Effector CD4-positive, alpha-beta T cell (primary cell): ENCODE measurements at places on chromosomes 3 and 15.

- no peak for DNase-seq
These were observed 31.0 kb upstream of the KBTBD12 start for GRCh38 chr3:127884041-127884440.

- DNase-seq, result no peak
These were observed 220.0 kb upstream of the GRM7 start for GRCh38 chr3:6640907-6641306.

GRCh38 chr15:33910741-33911140 lies 57.6 kb upstream of the CHRM5 start:
- DNase-seq, result no peak

GRCh38 chr15:86608461-86609205 lies 529.0 kb downstream of the AGBL1 start:
- DNase-seq, result no peak

- DNase-seq, result no peak
These were observed 13.9 kb downstream of the MAPKAPK3 start for GRCh38 chr3:50630877-50631276.

DNA sequence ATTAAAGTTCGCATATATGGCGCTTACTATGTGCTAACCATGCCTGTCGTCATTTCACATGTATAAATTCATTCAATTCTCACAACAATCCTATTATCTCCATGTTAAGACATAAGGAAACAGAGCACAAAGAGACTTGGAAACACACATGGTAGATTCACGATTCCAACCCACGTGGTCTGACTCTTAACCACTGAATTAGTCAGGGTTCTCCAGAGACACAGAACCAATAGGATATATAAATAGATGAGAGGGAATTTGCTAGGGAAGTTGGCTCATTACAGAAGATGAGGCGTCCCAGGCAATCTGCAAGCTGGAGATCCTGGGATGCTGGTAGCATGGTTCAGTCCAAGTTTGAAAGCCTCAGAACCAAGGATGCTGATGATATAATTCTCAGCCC lies 765.3 kb downstream of the TBL1XR1 start:
- no peak for DNase-seq

GRCh38 chr3:118863731-118864322 lies 170.8 kb downstream of the IGSF11 start:
- no peak for DNase-seq

GRCh38 chr3:65291448-65292125 lies 603.8 kb upstream of the ADAMTS9 start:
- DNase-seq, result no peak

GRCh38 chr3:117480525-117480924 lies 770.9 kb downstream of the TUSC7 start:
- no peak for DNase-seq

DNA sequence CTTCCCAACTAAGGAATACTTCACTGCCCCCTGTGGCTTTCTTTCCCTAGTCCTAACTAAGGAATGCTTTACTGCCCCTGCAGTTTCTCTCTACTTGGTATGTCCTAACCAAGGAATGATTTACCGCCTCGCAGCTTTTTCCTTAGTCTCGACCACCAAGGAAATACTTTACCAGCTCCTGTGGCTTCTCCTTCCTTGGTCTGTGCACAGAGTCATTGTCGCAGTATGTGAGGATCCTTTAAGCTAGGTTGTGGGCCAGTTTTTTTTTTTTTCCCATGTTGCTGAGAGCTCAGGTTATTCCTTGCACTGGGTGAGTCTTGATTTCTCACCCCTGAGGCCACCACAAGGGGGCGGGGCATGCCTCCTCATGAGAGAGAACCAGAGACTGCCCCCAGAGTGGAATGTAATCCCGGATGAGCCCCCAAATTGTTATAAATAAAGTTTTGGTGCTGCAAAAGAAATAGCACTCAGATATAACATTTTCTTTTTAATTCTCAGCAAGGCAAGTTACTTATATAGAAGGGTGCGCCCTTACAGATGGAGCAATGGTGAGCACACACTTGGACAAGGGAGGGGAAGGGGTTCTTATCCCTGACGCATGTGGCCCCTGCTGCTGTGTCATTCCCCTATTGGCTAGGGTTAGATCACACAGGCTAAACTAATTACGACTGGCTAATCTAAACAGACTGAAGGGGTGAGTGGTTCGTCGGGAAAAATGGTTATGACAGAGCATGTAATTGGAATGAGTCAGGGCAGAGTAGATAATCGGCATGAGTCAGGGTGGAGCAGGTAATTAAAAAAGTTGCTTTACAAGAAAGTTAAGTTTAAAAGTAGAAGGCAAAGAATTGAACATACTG lies 27.0 kb downstream of the NDUFB4 start:
- DNase-seq, result no peak

DNA sequence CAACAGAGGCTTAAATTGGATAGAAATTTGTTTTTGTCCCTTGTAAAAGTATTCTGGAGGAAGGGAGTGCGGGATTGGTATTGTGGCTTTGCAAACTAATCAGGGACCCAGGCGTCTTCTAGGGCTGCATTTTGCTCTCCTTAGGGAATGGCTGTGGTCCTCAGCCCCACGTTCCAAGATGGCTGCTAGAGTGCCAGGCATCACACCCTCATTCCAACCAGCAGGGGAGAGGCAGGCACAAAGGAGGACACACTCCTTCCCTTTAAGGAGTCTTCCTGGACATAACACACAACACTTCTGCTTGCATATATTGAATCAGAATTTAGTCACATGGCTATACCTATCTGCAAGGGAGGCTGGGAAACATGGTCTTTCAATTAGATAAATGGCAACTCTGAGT lies 174.5 kb upstream of the LYSMD4 start:
- no peak for DNase-seq

DNA sequence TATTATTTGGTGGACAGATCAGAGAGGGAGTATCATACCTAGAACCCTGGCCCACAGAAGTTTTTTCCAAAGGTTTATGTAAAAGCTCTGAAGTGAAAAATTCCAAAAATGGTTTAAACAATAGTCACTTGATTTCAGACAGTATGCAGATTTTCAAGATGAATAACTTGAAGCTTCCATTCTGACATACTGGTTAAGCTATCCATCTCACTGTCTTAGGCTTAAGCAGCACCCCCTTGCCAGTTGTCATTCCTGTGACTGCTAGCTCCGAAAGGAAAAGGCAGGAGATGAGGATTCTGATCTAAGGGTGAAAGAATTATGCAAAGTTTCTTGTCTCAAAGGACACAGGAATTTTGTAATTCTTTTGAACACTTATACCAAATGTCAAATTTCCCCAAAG lies 337.5 kb upstream of the THBS1 start:
- no peak for DNase-seq

DNA sequence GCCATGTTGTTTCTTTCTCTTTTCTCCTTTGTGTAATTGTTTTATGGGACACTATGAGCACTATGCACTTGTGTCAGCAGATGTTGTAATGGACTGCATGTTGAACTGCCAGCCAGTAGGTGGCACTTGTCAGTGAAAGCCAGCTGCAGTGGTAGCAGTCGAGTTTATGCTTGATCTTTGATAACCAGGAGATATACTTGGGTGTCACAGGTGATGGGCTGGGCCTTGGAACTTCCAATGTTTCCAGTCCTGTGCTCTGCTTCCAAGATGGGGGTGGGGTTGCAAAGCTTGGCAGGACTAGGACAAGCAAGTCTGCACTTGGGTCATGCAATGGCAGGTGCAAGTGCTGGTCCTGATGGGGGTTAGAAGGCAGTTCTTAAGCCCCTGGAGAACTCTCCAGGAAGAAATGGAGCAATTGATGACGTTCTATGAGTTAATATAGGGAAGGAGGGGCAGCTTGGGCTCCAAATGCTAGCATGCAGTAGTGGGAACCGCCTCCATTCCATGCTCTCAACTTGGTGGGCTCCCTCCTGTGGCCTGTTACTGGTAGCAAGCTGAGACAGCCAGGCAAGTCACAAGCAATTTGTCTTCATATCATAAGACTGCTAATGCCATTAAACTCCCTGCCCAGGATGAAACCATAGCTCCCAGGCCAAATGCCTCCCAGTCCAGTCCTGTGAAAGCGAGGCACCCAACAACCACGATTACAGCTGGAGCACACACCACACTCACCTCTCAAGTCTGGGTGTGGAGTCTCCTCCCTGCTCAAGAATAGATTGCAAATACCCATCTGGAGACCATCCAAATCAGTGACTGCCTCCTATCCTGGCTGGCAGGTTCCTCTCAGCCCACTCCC lies 287.2 kb downstream of the CGGBP1 start:
- DNase-seq, result no peak

GRCh38 chr15:101775136-101775535 lies 28.2 kb upstream of the OR4F6 start:
- DNase-seq, result no peak

GRCh38 chr3:113216393-113216792 lies 5.0 kb downstream of the BOC start:
- no peak for DNase-seq

DNA sequence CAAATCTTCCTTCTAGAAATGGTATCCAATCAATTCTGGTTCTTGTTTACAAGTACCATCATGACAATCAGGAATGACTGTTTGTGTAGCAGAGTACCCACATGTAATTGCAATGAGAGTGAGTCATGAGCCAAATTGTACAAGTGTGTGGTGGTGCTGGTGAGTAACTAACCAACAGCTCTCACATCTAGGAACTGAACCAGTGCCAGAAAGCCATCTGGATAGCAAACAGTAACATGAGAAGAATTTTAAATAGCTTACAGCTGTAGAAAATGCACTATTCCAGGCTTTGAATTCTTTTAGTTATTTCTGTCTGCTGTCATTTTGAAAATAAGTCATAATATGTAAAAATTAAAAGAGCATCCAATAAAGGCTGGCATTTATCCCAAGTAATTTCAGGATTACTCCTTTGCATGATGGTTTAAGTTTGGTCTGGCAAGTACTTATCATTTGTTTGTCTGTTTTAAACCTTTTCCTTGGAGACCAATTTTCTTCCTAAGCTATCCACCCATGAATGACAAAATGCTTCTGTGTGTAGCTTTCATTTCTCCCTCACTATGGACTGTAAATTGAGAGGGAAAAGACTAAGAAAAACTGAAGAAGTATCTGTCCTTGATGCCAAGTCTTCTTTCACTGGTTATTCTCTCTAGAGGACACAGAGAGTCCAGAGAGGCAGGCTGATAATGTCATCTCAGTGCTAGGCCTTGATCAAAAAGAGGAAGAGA lies 60.0 kb downstream of the PIK3CB start:
- DNase-seq, result no peak

- DNase-seq, result no peak
These were observed at the start of gene TPM1 for GRCh38 chr15:63041974-63042876. TSS of gene TPM1 (plus strand) at chr15:63042747. CDS start at chr15:63042830, 83 bp downstream.

DNA sequence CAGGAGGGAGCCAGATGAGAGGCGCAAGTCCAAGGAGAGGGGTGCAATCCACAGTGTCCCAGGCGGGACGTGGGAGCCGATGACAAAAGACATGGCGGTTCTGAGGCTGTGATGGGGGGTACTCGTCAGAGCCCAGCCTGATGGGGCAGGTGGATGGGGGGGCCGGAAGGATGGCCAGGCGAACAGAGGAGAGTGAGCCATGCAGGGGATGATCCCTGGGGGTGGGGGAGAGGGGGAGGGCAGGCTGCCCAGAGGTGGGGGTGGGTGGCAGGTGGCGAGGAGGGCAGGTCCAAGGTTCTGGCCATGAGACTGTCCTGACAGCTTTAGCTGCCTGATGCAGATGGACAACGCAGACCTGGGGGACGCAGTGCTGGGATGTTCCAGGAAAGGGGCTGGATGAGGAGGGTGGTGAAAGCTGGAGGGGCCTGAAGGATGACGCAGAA lies 8.9 kb upstream of the CSPG4 start:
- DNase-seq, result no peak

DNA sequence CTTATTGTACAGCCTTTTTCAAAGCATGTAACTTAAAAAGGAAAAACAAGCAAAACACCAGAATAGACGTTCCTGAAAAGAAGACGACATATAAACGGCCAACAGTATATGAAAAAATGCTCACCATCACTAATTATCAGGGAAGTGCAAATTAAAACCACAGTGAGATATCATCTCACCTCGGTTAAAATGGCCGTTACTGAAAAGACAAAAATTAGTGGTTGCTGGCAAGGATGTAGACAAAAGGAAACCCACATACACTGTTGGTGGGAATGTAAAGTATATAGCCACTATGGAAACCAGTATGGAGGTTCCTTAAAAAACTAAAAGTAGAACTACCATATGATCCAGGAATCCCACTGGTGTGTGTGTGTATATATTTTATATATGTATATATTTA lies 64.5 kb upstream of the MLF1 start:
- no peak for DNase-seq
